Right lobe of liver (tissue), 6 donors: ENCODE measurements at places on chromosomes 12 and 14.

- DNase-seq, result no peak
Measured at GRCh38 chr14:75223664-75224154, 47.3 kb upstream of the TMED10 start.

DNA sequence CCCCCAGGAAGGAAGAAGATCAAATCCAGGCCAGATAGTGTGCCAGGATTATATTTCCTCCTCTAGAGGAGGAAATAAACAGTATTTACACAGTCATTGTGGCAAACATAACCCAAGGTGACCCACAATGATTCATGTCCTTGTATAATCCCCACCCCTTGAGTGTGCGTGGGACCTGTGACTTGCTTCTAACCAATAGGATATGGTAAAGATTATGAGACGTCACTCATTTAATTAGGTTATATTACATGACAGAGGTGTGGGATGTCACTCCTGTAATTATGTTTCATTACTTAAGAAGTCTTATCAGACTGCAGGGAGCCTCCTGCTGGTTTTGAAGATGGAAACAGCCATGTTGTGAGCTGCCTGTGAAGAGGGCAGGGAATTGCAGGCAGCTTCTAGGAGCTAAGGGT lies 12.2 kb upstream of the CATSPERB start:
- no peak for DNase-seq

- DNase-seq, result no peak
Measured at GRCh38 chr12:29694002-29694401, 89.7 kb downstream of the TMTC1 start.

DNA sequence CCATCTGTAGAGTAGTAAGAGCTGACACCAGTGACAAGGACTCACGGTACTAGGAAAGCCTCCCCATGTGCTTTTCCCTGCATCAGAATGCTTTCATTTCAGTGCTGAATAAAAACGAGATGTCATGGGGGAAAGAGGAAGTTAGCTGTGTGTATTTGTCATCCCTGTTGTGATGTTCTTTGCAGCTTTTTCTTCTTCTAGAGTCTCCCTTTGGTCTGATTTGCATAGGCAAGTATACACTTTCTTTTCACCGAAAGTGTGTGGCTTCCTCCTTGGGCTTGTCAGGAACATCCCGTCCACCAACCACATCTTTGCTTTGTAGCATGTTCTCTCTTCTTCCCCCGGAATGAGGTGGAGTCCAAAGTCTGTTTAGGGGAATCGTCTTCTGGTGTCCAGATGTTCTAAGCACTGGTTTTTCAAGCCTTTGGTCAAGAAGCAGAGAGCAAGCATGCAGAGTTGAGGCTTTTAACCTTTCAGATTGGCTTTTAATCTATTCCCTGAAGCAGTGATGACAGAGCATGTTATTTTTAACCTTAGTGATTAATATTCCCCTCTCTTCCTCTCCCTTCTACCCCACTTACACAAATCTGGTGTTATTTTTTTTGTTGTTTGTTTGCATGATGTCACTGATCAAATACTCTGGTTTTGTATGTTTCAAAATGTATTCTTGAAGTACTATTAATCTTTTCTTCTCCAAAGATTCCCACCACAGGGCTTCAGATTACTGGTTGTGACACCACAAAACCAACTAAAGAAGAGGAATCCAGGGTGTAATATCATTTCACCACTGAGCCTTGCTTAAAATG lies 163.4 kb downstream of the SAMD4A start:
- no peak for DNase-seq

DNA sequence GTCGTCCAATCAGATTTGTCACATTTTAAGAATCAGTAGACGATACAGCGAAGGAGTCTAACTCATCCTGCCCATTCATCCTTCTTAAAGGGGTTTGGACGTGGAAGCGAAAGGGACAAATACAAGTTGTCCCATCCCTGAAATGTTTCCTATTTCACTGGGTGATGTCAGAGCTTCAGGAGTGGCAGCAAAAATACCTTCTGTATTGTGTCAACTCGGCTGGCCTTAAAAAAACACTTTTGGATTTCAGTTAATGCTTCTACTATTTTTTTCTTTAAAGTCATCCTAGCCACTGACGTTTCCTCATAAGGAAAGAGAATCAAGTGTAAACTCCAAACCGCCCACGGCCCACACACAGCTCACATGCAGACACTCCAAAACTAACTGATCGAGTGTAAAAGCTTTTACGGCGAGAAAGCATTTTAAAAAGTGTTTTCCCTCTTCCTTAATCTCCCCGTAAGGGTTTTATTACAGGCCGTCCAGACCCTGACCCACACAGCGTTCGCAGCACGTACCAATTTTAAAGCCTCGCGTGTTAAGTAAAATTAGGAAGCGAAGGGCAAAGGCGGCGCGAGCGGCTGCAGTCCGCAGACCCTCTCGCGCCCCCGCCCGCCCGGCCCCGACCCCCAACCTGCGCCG lies 593 bp downstream of the CFL2 start:
- DNase-seq, result peak; percentile 49

- DNase-seq, result no peak
Measured at GRCh38 chr12:46478123-46478522, 105.5 kb upstream of the SLC38A2 start.

DNA sequence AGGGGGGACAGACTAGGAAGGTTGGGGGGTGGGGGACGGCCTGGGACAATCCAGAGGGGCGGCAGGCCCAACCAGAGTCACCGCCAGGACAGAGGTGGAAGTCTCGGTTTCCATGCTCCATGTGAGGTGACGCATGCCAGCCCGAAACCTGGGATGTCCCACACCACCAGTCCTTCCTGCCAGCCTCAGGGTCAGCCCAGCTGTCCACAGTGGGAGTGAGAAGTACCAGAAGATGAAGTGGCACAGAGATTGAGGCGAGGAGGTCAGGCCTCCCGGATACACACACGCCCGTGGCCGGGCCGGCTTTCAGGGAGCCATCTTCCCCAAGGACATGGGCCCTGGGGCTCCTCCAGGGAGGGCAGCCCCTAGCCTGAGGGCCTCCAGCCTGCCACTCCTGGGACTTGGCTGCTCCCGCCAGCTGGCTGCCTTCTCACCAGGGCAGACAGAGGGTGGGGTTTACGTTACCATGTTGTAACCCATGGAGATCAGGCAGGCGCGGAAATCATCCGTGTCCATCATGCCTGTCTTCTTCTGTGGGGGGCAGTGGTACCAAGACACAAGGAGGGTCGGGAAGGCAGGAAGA lies 85.2 kb upstream of the ZFP36L1 start:
- no peak for DNase-seq

DNA sequence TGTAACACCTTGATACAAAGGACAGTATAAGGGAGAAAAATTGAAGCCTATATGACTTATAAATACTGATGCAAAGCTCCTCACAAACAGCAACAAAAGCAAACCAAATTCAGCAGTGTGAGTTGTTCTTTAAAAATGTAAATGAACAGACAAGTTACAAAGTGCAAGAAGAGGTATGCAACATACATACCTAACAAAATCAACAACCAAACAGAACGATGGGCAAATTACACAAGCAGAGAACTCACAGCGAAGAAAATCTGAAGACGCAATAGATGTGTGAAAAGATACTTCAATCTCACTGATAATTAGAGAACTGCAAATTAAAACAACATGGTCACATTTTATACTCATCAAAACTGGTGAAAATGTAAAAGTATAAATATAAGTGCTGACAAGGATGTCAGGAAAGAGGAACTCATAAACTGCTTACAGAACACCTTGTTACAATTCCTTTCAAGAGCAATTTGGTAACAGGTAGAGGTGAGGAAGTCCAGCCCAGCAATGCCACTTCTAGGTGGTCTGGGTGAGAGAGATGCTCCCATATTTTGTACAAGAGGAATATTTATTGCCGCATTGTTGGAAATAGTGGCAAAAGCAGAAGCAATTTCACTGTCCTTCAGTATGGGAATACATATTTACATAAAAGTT lies 47.3 kb downstream of the CORO1C start:
- DNase-seq, result no peak

DNA sequence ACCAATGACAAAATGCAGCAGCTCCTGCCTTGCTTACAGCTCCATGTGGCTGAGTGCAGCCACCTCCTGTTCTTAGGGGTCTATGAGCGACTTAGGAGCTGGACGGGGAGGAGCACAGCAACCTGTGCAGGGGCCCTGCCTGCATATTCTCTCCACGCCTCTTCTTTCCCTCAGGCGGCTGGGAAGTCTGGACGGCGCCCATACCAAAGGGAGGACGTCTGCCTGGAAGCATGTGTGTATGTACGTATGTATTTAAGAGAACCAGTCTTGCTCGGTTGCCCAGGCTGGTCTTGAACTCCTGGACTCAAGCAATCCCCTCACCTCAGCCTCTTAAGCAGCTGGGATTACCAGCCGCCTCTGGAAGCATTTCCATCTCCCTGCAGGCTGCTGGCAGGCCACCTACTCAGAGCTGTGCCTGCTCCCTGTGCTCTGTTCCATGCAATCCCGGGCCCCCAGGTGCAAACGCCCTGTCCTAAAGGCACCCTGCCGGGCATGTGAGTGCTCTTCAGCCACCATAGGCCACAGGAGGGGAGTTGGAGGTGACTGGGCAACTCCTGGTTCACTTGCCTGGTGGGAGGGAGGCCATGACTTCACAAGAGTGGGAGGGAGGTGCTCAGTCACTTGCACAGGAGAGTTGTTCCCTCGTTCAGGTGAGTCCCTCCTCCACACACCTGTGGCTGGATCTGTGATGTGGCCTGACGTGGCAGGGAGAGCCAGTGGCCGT lies 44.3 kb downstream of the KCNA5 start:
- DNase-seq, result no peak

- no peak for DNase-seq
Measured at GRCh38 chr12:104438134-104438533, 18.6 kb upstream of the CHST11 start.

GRCh38 chr14:103332143-103332919 lies 1.7 kb upstream of the EIF5 start:
- DNase-seq, result no peak

- no peak for DNase-seq
Measured at GRCh38 chr12:87603727-87604126, 425.5 kb downstream of the C12orf50 start.

DNA sequence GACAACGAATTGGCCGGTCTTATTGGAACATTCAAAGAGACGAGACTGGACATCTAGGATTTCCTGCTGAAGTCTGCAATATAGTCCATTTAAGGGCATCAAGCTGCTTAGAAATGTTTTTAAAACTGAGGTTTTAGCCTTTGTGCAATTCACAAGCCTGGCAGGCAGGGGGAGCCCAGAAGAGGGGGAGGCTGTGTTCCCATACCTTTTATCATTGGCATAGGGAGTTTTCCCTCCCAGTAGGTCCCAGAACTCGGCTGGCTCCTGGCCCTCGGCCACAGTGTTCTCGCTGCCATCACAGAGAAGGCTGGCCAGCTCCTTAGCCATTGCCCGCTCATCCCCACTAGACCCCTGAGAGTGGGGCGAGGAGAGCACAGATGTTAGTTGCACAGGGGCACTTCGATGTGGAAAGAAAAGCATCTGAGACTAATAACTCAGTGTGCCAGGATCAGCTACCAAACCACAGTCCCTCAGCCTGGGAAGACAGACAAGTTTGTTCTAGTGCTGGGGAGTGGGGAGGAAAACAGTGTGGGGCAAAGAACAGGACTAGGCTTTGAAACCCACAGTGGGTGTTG lies 15.1 kb downstream of the AVIL start:
- peak; percentile 44 for DNase-seq

- DNase-seq, result no peak
Measured at GRCh38 chr12:77761286-77761685, 69.4 kb upstream of the NAV3 start.

GRCh38 chr14:57729208-57730187 lies 136.4 kb downstream of the SLC35F4 start:
- no peak for DNase-seq

DNA sequence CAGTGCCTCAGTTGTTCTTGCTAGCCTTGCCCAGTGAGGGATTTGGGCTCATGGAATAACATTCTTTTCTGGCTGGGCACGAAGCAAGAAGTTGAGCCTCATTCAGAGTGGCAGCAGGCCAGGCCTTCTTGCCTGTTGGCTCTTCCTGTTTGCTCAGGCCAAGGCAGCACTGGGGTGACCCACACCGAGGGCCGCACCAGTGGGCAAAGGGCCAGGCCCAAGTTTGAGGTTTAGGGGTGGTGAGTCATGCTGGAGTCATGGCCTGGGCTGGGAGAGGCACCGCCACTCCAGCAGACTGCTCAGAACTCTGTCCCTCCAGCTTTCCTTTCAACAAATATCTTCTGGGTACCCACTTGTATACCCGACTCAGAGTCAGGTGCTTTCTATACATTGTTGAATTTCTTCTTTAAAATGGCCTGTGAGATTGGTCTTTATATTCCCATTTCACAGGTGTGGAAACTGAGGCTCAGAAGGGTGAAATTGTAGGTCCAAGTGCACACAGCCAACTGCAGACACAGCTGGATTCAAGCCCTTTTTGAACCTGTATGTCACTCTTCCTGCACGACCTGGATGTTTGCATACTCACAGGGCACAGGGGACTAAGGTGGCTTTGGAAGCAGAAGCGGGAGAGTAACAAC lies 279.4 kb downstream of the FOXN3 start:
- DNase-seq, result peak; percentile 65

DNA sequence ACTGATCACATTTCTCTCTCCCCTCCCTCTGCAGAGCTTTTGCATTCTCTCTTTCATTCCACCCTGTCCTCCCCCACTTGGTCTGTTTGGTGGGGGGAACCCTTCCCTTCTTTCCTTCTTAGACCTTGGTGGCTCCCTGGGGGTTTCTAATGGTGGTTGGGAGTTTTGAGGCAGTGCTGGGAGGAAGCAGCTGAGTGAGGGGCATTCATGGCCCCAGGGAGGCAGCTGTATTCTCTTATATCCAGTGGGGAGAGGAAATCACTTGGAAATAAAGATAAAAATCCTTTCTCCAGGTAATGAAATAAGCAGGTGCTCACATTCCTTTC lies 13.3 kb downstream of the NGDN start:
- DNase-seq, result no peak

DNA sequence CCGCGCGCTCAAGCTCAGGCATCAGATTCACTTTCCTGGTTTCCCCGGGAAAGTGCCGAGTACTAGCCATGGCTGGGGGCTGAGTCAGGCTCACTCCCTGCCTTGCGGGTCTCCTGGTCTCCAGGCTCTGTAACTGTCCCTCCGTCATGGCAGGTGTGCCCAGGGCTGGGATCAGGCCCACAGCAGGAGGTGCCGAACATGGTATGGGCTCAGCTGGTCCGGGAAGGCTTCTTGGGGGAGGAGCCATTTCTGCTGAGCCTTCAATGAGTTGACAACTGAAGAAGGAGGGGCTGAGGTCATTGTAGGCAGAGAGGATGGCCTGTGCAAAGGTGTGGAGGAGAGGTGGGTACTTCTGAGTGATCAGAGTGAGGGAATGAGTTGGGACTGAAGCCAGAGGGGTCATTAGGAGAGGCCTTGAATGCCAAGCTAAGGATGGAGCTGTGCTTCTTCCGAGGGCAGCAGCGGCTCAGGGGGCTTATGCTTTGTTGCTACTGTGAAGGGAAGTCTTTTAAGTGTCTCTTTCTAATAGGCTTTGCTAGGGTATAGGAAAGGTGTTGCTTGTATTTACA lies 769 bp downstream of the EXOC3L4 start:
- peak; percentile 38 for DNase-seq
